ENCODE measurements at places on chromosomes 13 and 19.

GRCh38 chr19:55005684-55006488 lies 32.2 kb downstream of the GP6 start:
- DNase-seq = no peak

DNA sequence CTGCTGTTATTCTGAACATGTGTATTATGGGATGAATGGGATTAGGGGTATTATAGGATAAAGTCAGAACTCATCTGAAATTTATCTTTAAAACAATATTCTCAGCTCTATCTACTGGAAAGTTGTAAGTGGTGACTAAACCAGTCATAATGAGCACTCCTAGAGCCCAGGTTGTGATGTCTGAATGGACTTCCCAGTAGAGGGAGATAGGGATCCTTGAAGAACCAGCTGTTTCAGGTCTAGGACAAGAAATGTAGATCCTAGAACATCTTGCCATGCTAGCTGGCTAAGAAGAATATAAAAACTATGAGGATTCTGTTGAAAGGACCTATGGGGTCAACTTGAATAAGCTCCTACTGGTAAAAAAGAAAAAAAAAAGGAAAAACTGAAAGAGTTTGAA lies 310.8 kb downstream of the SLC7A1 start:
- no peak for DNase-seq

GRCh38 chr19:15782211-15782610 lies 5.2 kb upstream of the OR10H5 start:
- DNase-seq = no peak

DNA sequence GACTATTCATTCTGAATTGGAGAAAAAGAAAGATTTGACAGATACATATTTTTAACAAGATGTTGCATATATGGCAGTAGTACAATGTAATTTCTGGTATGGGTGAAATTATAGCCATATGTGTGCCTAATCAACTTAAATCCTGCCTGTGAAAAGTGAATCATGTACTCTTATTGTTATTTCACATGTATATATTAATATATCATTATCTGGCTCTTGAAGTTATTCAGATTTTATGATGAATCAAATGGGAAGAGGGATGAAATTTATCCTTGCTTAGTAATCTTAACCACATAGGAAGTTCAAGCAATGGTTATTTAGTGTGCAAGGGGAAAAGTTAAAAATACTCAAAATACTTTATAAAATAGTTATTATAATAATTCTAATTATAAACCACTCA lies 80.5 kb downstream of the GPC6 start:
- no peak for DNase-seq

DNA sequence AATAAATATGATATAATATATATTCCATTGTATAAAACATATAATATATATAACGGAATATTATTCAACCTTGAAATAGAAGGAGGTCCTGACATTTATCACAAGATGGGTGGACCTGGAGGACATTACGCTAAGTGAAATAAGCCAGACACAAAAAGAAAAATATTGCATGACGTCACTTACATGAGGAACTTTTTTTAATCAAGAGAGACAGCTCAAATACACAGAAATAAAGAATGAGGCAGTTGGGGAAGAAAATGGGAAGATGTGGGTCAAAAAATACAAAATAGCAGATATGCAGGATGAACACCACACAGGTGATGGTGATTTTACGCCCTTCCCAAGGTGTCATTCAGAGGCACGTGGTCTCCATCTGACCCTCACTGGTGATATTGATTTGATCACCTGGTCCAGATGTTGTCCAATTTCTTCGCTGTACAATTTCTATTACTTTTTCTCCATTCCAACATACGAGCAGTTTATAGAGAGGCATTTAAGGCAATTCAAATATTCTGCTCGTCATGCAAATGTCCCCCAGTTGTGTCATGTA lies 513 bp upstream of the ZNF317 start:
- no peak for DNase-seq

- DNase-seq = peak; percentile 53
Measured at GRCh38 chr19:46355234-46356148, 8.6 kb downstream of the PPP5C start.

DNA sequence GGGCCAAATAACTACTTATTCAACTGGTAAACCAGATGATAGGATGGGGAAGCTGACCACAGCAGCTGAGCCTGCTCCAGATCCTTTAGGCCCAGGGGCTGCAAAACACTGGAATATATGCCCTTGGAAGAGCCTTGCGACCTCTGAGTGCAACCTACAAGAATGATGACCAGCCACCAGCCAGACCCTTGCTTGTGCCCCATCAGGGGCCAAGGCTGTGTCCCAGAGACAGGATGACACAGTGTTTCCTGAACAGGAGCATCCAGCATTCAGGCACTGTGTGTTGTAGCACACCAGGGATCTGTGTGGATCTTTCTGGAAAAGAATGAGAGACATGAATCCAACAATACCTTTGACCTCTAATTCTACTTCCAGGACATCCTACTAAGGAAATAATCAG lies 14.5 kb downstream of the GJA3 start:
- no peak for DNase-seq

DNA sequence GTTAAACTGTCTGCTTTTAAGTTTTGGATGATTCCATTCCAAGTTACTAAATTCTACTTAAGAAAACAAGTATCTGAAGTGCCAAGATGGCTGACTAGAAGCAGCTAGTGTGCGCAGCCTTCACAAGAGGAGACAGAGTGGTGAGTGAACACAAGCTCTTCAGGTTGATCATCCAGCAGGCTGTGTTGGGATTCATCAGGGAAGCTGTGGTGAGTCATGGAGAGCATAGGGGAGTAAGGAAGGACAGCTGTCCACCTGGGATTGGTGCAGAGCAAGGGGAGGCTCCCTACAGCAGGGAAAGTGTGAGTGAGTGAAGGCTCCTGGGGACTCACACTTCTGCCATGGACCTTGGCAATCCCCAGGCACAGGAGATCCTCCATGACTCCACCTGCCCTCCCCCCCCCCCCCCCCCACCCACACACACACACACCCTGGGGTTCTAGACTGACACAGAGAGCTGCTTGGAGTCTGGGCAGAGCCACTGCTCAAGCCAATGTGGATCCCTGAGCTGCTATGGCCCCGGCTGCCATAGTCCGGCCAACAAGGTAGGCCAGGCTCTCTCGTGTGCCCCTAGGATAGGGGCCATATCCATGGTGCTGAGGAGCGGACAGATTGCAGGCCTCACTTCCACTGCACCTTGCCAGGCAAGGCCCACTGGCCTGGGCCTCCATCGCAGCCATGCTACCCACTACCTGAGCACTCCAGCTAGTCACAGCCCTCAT lies 23.5 kb downstream of the SLC25A15 start:
- DNase-seq = no peak

DNA sequence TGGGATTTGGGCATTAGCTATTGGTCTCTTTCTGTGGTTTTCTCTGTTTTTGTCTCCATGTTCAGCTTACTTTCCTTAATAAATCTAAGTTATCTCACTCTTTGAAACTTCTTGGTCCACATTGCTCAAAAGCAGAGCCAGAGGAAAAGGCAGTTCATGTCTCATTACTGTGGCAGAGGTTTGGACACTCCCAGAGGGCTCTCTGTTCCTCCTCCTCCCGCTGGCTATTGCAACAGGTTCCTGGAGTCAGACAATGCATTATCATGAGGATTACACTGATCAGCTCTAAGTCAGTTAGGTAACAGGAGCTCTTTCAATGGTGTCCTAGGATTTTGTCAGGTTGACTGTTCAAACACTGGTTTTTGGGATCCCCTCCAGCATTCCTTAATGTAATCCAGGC lies 298.8 kb downstream of the NDFIP2 start:
- peak; percentile 61 for DNase-seq

GRCh38 chr19:21947775-21948174 lies 63.0 kb downstream of the ZNF208 start:
- DNase-seq = no peak

DNA sequence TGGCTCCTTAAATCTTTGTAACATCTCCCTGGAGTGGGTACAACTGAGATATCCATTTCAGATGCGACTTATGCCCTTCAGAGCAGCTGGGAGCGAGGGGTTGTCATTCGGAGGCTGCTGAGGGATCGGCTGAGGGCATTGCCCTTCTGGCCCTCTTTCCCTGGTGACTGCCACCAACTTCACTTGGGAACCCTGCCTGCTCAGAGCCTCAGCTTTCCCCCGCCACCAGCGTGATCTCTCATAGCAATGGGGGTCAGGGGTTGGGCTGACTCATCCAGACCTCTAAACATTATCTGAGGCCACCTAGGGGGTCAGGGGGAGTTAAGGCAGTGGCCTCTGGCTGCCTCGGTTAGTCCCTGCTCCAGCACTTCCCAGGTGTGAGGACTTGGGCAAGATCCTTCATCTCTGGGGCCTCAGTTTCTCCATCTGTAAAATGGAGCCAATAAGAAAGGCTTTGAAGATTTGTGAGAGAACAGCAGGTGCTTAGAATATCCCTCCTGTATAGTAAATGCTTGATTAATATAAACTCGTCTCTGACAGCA lies 1.1 kb downstream of the PRX start:
- DNase-seq = no peak

GRCh38 chr13:27401210-27401609 lies 23.2 kb upstream of the GTF3A start:
- no peak for DNase-seq

GRCh38 chr13:35526577-35526976 lies 50.1 kb upstream of the MAB21L1 start:
- no peak for DNase-seq

All from tibial artery (tissue), 4 donors.